Activated CD8-positive, alpha-beta memory T cell treated with anti-CD3 and anti-CD28 coated beads, Interleukin-2, amount 10 ng/mL, durations not matched to agents 7 days and 5 days (primary cell): ENCODE measurements at places on chromosomes 13 and 19. TPM values are rescaled to one million over a fixed set of nuclear protein-coding genes. Genes with fewer than 3 reads are reported as not detected.
A peak's percentile ranks its signal among the peaks of the same experiment; 100 is the strongest.

CYP2F1 gene
- total RNA-seq = not detected

ATP1A3 gene
- 5.6 TPM for total RNA-seq

DAND5 gene
- total RNA-seq = 0.21 TPM

MCF2L gene
- 2.8 TPM for total RNA-seq

GNG7 gene
- total RNA-seq = not detected

TNFRSF19 gene
- total RNA-seq = 0.28 TPM

OR1M1 gene
- not detected for total RNA-seq

ANKLE1 gene
- 9.2 TPM for total RNA-seq

PIP5K1C gene
- total RNA-seq = 23.9 TPM

IER2 gene
- 148 TPM for total RNA-seq

KLK4 gene
- total RNA-seq = not detected

ZNF254 gene
- 9.9 TPM for total RNA-seq

DNA sequence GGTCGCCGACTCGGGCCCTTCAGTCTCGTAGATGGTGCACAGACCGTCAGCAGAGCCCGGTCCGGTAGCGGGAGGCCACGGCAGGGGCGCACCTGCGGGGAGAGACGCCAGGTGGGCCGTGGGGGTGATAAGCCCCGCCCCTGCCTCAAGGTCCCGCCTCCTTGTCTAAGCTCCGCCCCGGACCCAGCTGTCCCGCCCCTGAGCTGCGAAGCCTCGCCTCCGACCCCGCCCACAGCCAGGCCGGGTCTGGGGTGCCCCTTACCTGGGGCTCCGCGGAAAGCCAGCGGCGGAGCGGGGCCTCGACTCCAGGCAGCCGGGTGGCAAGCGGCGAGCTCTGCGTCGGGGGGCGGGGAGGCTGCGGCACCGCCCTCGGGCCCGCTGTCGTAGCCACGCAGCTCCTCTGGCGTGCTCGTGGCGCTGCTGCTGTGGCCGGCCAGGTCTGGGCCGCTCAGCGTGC is 4.7 kb downstream of the PRR36 start:
- H3K27ac ChIP-seq = no peak overlapping the region
- H3K36me3 ChIP-seq = no peaks in the 10 kb centered on the region
- H3K27me3 ChIP-seq = peaks cover 54% of the 10 kb centered on the region
- peak overlapping the region; percentile 41 for H3K4me3 ChIP-seq
- peaks cover 37% of the 10 kb centered on the region for H3K4me1 ChIP-seq
- DNase-seq = peak; percentile 76

DNA sequence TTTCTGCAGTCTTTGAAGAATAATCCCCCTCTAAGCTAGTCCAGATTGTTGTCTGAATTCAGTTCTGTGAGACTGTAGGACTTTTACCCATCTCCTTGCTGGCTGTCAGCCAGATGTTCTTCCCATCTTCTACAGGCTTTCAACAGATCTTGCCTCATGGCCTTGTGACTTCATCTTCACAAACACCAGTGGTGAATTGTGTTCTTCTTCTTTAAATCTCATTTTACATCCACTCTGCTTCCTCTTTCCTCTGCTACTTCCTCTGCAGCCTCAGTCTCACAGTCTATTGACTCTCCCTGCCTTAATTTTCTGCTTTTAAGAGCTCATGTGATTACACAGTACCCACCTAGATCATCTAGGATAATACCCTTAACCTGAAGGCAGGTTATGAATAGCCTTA is 859.0 kb upstream of the SLITRK1 start:
- H3K36me3 ChIP-seq = no peaks in the 10 kb centered on the region
- H3K27me3 ChIP-seq = no peaks in the 10 kb centered on the region
- H3K4me3 ChIP-seq = no peak overlapping the region
- no peak overlapping the region for H3K27ac ChIP-seq

- H3K4me1 ChIP-seq = no peaks in the 10 kb centered on the region
- no peaks in the 10 kb centered on the region for H3K36me3 ChIP-seq
- no peak overlapping the region for H3K27ac ChIP-seq
- no peak for DNase-seq
These were observed 441.4 kb upstream of the ZNF507 start for GRCh38 chr19:31903979-31904378.

DNA sequence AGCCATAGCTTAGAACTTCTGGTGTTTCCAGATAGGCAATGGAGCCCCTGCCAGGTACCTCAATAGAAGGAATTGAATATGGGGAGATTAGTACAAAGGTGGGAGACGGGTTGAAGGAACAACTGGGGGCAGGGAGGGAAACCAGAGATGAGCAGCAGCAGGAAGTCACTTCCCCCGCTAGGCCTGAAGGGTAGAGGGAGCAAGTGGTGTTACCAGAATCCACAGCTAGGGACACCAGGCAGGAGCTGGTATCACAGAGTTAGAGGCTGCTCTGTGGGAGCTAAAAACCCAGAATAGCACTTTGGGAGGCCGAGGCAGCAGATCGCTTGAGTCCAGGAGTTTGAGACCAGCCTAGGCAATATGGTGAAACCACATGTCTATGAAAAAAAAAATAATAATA is 15.3 kb upstream of the HNRNPUL1 start:
- peaks cover 5% of the 10 kb centered on the region for H3K27me3 ChIP-seq
- H3K36me3 ChIP-seq = no peaks in the 10 kb centered on the region
- H3K4me3 ChIP-seq = no peak overlapping the region

GRCh38 chr13:112887151-112887550 is 81.9 kb upstream of the MCF2L start:
- peaks cover 4% of the 10 kb centered on the region for H3K27me3 ChIP-seq

DNA sequence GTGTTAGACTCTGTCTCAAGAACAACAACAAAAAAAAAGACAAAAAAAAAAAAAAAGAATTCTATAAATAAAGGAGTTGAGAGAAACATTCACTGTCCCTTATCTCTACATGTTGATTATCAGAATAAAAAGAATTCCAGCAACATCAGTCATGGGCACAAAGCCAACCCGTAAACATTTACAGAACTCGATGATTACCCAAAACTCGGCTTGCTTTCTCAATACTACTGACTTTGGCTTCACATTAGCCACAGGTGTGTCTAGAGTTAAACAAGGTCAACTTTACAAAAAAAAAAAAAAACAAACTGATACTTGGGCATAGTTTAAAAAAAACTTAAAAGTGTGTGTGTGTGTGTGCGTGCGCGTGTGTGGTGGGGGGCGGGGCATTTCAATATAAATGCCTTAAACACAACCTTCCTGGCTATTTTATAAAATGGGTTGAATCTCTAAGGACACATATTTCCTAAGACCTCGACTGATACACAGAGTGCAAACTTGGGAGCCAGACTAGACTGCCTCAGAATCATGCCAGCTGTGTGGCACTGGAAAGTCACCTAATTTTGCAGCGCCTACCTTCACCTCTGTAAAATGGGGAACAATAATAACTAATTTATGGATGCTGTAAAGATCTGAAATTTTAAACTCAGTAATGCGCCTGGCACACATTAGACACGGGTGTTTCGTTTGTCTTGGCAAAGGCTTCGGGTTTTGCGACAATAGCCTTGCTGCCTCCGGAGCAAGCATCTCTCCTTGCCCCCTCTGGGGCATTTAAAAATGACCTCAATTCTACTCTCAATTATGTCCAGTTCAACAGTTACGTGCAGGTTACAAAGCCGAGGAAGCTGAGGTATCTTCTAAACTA is 922 bp downstream of the EBPL start:
- H3K36me3 ChIP-seq = peaks cover 16% of the 10 kb centered on the region
- H3K27me3 ChIP-seq = no peaks in the 10 kb centered on the region
- H3K4me3 ChIP-seq = peak overlapping the region; percentile 89
- peak overlapping the region; percentile 81 for H3K27ac ChIP-seq

- peak overlapping the region; percentile 76 for H3K4me3 ChIP-seq
- H3K27ac ChIP-seq = peak overlapping the region; percentile 89
- peak; percentile 83 for DNase-seq
- peaks cover 8% of the 10 kb centered on the region for H3K36me3 ChIP-seq
- peaks cover 4% of the 10 kb centered on the region for H3K27me3 ChIP-seq
These were observed 1.0 kb upstream of the CEACAM1 start for GRCh38 chr19:42529248-42529764.

- no peaks in the 10 kb centered on the region for H3K36me3 ChIP-seq
- H3K4me3 ChIP-seq = no peak overlapping the region
- H3K27me3 ChIP-seq = no peaks in the 10 kb centered on the region
- DNase-seq = no peak
- no peaks in the 10 kb centered on the region for H3K4me1 ChIP-seq
- no peak overlapping the region for H3K27ac ChIP-seq
These were observed 720.7 kb downstream of the OLFM4 start for GRCh38 chr13:53749306-53749705.

DNA sequence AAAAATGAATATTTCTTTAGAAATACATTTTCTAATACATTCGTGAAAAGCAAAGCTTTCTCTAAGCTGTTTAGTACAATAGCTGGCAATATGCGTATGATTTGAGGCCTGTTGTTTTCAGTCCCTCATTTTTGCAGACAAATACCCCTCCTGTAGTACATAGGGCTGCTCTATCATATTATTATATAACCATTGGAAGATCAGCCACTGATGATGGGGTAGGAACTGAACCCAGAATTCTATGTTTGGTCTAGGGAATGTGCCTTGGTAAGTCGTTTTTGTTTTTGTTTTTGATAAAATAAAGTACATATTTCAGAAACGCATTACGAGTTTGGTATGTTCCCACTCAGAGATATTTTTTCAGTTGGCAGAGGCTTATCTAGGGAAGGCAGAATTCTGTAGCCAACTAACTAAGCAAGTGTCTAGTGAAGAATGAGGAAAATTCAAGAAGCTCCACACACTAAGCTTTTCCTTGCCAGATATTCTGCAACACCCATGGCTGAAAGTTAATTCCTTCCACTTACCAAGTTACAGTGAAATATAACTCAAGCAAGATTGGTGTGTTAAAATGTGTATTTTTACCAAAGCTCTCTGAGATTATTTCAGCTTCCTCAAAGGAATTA is 656.9 kb upstream of the MIR17HG start:
- H3K4me1 ChIP-seq = no peaks in the 10 kb centered on the region
- no peak overlapping the region for H3K27ac ChIP-seq
- no peak for DNase-seq
- H3K4me3 ChIP-seq = no peak overlapping the region
- H3K27me3 ChIP-seq = no peaks in the 10 kb centered on the region

GRCh38 chr13:107961849-107962608 is 253.3 kb downstream of the LIG4 start:
- H3K27ac ChIP-seq = no peak overlapping the region
- H3K4me1 ChIP-seq = no peaks in the 10 kb centered on the region
- no peaks in the 10 kb centered on the region for H3K36me3 ChIP-seq

DNA sequence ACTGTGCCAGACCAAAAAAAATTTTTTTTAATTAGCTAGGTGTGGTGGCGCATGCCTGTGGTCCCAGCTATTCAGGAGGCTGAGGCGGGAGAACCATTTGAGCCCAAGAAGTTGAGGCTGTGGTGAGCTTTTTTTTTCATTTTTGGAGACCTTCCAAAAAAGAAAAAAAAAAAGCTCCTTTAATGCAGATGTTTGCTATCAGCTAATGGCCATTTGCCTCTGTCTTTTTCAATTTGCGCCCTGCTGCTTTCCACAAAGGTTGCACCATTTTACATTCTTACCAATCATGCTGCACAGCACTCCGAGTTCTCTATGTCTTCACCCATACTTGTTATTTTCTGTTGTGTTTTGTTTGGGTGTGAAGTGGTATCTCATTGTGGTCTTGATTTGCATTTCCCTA is 15.6 kb upstream of the SMARCA4 start:
- no peaks in the 10 kb centered on the region for H3K36me3 ChIP-seq
- H3K27ac ChIP-seq = no peak overlapping the region
- H3K27me3 ChIP-seq = no peaks in the 10 kb centered on the region
- no peak for DNase-seq
- H3K4me1 ChIP-seq = peaks cover 9% of the 10 kb centered on the region

- H3K36me3 ChIP-seq = no peaks in the 10 kb centered on the region
- DNase-seq = no peak
- H3K27me3 ChIP-seq = no peaks in the 10 kb centered on the region
- H3K4me1 ChIP-seq = no peaks in the 10 kb centered on the region
- H3K4me3 ChIP-seq = no peak overlapping the region
These were observed 313.8 kb upstream of the SPRY2 start for GRCh38 chr13:80654638-80655249.

GRCh38 chr19:28884786-28885476 is 328.0 kb downstream of the UQCRFS1 start:
- no peak for DNase-seq
- no peaks in the 10 kb centered on the region for H3K27me3 ChIP-seq

- DNase-seq = peak; percentile 93
- peaks cover 38% of the 10 kb centered on the region for H3K36me3 ChIP-seq
- peaks cover 87% of the 10 kb centered on the region for H3K4me1 ChIP-seq
- H3K4me3 ChIP-seq = peak overlapping the region; percentile 7
These were observed 40.5 kb downstream of the USP12 start for GRCh38 chr13:27130979-27131623.

DNA sequence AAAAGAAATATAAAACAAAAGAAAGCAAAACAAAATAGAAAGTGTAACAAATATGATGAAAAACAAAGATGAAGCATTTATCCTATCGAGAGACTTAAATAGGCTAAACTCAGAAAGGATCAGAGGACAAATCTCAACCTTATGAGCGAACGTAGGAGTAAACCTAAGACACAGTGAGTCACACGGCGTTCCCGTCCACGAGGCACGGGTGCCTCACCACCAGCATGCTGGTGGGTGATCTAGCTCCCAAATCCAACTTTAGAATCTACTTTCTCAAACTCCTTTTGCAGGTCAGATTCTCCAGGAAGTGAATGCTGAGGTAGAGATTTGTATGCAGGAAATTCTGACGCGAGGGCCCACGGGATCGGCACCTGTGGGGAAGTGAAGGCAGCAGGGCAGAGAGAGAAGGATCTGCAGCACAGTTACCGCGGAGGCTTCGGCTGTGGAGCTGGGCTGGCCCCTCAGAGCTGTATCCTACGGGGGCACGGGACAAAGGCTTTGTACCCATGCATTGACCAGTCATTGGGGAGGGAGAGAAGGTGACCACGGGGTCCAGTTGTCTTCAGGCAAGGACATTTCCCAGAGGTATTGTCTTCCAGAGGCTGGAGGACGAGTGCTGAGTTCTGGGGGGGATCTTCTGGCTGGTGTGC is 7.5 kb upstream of the MIER2 start:
- H3K27me3 ChIP-seq = peaks cover 4% of the 10 kb centered on the region
- no peaks in the 10 kb centered on the region for H3K4me1 ChIP-seq
- no peak for DNase-seq
- peaks cover 3% of the 10 kb centered on the region for H3K36me3 ChIP-seq
- H3K27ac ChIP-seq = no peak overlapping the region

DNA sequence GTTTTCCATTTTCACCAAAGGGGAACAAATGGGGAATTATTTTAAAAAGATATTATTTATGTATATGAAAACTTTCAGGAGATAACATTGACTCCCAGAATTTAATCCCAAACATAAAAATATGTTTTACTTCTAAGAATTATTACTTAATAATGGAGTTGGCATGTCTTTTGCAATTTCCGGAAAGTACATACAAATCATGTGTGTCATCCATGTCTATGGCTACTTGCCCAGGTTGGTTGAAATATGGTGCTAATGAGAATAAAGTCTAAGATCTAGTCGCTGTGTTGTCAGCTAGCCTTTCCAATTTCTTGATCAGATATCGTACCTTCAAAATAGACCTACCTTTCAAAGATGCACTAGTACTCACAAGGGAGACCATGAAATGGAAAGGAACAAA is 1003.2 kb upstream of the PCDH20 start:
- no peaks in the 10 kb centered on the region for H3K27me3 ChIP-seq
- DNase-seq = no peak
- no peak overlapping the region for H3K4me3 ChIP-seq
- H3K4me1 ChIP-seq = no peaks in the 10 kb centered on the region
